ENCODE measurements at places on chromosomes 1 and 21.

DNA sequence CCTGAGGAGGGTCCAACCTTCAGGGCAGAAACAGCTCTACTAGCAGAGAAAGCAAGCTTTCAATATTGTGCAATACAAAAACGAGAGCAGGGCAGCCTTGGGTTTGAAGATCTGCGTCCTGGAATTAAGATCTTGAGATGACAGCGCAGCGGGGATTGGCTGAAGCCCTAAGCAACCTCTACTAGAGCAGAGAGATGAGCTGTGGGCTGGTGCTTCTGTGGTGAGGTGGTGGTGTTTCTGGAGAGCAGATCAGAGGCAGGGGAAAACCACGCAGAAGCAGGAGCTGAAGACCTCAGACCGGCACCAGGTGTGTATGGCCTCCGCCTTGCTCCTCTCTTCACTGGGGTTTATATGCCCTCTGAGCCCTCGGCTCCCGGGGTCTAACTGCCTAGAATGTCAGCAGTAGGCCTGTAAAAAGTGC lies 12.5 kb downstream of the TRAF3IP3 start:
- DNase-seq = peak; percentile 86

GRCh38 chr1:246608616-246609376 lies 42.5 kb downstream of the CNST start:
- DNase-seq = no peak

- no peak for DNase-seq
These were observed 15.1 kb upstream of the SAMD11 start for GRCh38 chr1:908661-909060.

- no peak for DNase-seq
These were observed 10.2 kb downstream of the DDI2 start for GRCh38 chr1:15627343-15627988.

- no peak for DNase-seq
These were observed 222.0 kb downstream of the OMA1 start for GRCh38 chr1:58324558-58324957.

- DNase-seq = no peak
These were observed 81.2 kb upstream of the F3 start for GRCh38 chr1:94622757-94623156.

DNA sequence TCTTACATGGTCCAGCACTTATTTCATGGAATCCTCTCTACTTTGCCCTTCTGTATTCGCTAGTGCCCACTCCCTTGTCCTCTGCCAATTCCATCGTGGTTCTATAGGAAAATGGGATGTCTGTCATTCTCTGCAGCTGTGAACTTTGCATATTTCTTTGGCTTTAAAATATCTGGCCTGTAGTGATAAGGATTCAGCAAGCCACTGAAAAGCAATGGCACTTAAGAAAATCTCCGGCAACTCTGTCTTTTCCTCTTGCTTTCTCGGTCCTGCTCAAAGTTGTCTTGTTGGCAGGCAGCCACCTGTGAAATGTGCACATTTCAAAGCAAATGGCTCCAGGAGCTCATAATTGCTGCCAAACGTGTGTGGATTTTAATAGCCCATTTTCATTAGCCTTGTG lies 91.8 kb downstream of the CHD1L start:
- no peak for DNase-seq

DNA sequence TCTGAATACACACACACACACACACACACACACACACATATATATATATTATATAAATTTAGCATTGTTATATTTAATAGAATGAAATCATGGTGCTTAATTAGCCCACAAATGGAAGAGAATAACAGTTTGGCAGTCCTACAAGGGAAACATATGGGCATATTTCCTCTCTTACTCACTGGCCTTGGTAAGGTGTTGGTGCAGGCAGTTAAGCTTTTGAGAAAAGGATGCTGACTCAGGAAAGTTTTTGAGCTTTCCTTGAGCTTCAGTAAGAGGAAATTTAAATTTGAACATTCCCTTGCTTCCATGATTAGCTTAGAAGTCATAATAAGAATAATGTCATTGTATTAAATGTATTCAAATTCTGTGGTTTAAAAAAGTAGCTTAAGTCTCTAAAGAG lies 37.0 kb upstream of the B3GALT5 start:
- no peak for DNase-seq

DNA sequence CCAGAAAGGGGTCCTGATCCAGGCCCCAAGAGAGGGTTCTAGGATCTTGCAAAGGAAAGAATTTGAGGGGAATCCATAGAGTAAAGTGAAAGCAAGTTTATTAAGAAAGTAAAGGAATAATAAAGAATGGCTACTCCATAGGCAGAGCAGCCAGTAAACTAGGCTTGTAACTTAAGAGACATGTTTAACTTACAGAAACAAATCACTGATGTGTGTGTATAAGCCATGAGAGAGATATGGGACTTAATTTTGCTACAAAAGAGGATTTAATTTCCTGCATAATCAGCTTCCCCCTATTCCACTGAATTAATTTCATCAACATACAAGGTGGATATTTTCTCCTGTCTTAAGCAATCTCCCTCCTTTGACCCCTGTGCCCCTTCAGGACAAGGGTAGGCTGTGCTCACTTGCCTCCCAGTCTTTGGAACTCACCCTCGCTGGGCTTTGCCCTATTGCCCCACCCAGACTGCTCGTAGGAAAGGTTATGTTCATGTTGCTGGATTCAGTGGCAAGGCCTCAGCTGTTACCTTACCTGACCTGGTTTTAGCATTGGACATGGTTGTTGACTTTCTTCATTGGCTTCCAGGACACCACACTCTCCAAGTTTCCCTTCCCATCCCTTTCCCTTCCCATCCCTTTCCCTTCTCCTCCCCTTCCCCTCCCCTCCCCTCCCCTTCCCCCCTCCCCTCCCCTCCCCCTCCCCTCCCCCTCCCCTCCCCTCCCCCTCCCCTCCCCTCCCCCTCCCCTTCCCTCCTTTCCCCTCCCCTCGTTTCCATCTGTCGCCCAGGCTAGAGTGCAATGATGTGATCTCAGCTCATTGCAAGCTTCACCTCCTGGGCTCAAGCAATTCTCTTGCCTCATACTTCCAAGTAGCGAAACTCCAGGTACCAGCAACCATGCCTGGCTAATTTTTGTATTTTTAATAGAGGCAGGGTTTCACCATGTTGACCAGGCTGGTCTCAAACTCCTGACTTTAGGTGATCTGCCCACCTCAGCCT lies 44.6 kb downstream of the TBCE start:
- no peak for DNase-seq

DNA sequence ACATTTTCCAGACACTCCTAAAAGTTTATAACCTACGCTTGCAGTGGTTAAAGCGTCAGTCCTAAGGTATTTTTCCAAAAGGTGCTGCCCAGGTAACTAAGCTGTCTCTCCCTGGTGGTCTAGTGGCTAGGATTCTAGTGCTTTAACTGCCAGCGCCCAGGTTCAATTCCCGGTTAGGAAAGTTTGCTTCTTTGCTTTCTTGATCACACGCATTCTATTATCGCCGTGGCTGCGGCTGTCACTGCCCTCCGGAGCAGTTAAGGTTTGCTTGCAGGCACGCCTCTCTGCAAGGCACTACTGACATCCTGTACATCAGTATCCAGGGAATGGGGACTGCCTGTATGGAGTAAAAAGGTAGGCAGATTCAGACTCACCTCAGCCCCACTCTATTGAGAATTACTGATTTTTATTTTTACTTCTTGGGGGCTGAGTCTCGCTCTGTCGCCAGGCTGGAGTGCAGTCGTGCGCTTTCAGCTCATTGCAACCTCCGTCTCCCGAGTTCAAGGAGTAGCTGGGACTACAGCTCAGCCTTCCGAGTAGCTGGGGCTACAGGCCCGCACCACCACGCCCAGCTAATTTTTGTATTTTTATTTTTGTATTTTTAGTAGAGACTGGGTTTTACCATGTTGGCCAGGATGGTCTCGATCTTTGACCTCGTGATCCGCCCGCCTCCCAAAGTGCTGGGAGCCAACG lies 53.2 kb upstream of the CFAP126 start:
- DNase-seq = no peak

DNA sequence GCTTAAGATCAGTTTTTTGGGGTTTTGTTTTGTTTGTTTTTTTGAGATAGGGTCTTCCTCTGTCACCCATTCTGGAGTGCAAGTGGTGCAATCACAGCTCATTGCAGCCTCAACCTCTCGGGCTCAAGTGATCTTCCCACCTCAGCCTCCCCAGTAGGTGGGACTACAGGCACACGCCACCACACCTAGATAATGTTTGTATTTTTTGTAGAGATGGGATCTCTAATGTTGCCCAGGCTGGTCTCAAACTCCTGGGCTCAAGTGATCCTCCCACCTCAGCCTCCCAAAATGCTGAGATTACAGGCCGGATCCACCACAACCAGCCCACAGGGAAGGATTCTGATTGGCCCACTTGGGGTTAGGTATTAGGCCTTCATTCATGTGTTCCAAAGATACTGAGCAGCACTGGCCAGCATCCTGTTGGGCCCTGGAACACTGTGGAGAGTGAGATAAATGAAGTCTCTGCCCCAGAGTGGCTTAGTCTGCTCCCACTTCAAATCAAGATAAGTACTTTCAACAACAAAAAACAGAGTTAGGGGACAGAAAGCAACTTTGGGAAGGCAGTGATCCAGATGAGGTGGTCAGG lies 54.7 kb downstream of the PTP4A2 start:
- DNase-seq = no peak

- no peak for DNase-seq
These were observed 12.1 kb downstream of the FOXD2 start for GRCh38 chr1:47449822-47450552.

GRCh38 chr1:51373898-51374297 lies 43.5 kb upstream of the TTC39A start:
- DNase-seq = no peak

DNA sequence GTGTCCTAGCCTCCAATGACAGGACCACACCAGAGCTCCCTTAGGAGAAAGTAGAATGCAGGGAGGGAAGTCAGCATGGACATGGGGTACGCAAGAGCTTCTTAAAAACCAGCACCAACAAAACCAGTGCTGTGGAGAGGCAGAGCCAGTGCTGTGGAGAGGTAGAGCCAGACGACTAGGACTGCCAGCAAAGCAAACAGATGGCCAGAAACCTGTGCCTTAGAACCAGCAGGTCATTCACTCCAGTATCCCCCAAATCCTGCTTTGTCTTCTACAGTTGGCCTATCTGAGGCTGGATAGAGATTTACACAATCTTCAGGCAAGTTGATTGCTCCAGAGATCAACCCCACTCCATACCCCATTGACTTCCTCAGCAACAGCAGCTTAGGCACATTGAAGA lies 459.9 kb upstream of the CAMK1G start:
- no peak for DNase-seq

DNA sequence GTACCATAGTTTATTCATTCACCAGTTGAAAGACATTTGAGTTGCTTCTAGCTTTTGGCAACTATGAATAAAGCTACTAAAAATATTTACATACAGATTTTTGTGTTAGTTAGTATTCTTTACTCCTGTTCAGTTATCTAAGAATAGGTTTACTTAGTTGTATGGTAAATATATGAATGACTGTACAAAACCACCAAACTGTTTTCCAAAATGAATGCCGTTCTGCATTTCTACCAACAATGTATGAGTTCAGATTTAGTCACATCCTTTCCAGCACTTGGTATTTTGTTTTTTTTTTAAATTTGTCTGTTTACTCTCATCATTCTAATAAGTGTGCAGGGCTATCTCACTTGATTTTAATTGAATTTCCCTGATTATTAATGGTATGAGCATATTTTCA lies 3.4 kb upstream of the KIFAP3 start:
- DNase-seq = no peak

GRCh38 chr1:106831511-106831910 lies 225.0 kb upstream of the PRMT6 start:
- DNase-seq = no peak

GRCh38 chr21:30211071-30211470 lies 4.8 kb downstream of the CLDN8 start:
- DNase-seq = no peak

- no peak for DNase-seq
These were observed 81.1 kb downstream of the TNFSF18 start for GRCh38 chr1:172969611-172970010.

- DNase-seq = peak; percentile 66
These were observed 43.3 kb upstream of the LPAR3 start for GRCh38 chr1:84936116-84936810.

- peak; percentile 90 for DNase-seq
These were observed 13.5 kb downstream of the ADAMTSL4 start for GRCh38 chr1:150562446-150563339.
